GM12865 (cell line): ENCODE measurements at places on chromosomes 7 and 10.

GRCh38 chr10:44853796-44854195, 57.3 kb upstream of the TMEM72 start:
- no peak for DNase-seq

DNA sequence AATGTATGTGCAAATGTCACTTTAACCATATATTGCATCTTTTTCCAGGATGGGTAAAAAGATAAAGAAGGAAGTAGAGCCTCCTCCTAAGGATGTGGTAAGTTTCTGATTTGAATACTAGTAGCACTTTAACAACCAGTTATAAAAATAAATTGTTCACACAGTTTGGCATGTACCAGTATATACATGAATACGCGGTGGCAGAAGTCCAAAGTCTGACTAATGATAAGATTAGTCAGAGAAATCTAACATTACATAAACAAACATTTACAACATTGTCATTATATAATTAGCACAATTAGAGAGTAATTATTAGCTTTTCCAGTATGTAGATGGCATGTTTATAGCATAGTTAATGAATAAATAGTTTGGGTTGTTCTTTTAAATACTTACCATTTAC, 4.1 kb downstream of the ARMC3 start:
- peak; percentile 6 for DNase-seq

GRCh38 chr7:2096692-2097387, 135.9 kb downstream of the MAD1L1 start:
- DNase-seq: no peak

DNA sequence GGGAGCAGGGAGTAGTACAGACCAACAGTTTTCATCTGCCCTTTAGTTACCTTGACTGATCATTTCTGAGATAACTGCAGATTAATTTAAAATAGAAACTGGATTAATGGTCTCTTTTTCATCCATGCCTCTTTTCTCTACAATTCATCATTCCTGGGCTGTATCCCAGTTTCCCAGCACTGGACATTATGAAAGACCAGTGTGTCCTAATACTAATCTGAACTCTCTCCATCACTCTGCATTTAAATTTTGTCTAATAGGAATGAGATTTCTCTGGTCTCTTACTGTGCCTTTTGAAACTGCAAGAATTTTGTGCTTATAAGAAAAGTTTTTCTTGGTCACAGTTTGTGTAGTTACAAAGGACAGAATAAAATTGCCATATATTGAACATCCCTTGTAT, 12.7 kb downstream of the PLEKHA8 start:
- no peak for DNase-seq

DNA sequence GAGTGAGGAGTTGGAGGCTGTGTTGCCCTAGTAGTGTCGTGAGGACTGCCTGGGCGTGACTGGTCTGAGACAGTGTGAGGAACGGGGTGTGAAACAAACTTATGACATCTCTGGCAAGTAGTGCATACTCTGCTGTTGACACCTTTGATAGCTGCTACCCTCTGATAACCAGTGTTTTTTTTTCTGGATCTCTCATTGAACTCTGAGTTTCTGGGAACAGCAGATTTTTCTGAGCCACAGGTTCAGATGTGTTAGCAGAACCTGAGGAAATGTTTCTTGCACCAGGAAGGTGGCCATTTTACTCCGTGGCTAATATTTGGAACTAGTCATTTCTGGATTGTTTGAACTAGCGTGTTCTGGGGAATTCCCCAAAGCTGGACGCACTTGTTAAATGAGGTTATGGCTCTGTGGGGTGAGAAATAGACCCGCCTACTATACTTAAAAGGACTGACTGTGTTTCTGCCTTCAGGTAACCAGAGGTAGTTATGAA, 52.9 kb downstream of the AUTS2 start:
- DNase-seq: peak; percentile 83
